ENCODE measurements at places on chromosomes 4 and X.
A peak's percentile ranks its signal among the peaks of the same experiment; 100 is the strongest.

DNA sequence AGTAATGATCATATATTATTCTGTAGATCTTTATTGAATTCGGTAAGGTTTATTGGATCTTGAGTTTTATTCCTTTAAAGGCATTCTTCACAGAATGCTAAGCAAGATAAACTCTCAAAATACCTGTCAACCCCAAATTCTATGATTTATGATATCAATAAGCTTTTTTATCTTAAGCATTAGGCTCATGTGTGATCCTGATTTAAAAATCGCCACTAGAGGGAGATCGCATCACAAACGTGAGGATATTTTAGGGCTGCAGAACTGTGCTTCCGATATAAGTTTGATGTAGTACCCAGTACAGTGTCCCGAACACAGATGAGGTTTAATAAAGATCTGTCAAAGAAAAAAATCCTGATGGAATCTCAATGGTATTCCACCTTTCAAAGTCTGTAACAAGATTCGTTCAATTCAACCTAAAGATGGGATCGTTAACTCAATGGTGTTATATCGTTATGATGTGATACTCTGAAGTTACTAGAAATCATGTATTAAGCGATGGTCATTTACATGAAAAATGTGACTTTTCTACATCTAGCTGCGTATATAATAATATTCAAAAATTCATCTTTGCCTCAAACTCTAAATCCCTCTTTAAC is 169.0 kb downstream of the CORIN start:
- peak; percentile 26 for DNase-seq

GRCh38 chrX:54358424-54359211 is 772 bp upstream of the WNK3 start:
- peak; percentile 65 for DNase-seq

- DNase-seq = no peak
These were observed 35.3 kb upstream of the CXCL8 start for GRCh38 chr4:73705056-73705432.

DNA sequence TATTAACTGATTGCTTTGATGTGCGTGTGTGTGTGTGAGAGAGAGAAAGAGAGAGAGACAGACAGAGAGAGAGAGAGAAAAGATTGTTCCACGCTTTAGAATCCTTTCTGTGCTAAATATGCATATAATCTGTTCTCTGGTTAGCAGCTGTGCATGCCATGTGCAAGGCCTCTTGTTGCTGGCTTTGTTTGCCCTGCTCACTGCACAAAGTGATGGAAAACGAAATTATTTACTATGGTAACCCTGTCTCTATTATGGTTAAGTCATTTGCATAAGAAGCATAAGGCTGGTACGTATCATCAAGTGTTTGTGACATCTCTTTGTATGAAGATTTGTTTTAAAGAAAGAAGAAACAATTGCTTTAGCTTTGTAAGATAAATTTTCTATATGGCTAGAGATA is 190.2 kb upstream of the POF1B start:
- no peak for DNase-seq

DNA sequence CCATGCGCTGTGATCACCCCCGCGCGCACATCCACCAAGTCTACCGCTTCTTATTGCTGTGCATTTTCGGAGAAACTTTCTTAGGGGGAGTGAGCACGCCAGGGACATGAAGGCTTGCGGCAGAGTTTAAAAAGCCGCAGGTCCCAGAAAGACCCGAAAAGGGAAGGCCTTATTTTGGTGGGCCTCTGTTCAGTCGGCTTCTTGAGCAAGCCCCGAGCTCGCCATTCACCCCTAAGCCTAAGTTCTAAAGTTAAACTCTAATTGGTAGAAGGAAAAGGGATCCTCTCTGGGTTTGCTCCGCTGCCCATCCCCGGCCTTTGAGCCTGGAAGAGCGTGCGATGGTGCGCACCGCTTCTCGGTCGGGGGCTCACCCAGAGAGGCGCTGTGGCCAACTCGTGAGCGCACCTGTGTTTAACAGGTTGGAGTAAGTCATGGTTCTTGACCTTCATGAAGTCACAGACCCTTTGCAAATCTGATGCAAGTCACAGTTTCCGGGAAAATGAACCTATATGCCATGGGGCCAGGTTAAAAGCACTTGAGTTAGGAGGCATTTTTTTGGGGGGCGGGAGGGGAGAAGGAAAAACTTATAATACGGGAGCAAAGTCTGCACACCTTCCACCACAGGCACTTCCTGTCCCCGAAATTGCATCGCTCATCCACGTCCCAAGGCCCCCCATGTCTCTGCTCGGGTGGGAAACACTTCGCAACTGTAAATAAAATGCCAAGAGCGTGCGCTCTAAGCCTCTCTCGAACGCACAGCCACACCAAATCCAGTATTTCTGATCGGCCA is 1.9 kb downstream of the PHOX2B start:
- DNase-seq = no peak

DNA sequence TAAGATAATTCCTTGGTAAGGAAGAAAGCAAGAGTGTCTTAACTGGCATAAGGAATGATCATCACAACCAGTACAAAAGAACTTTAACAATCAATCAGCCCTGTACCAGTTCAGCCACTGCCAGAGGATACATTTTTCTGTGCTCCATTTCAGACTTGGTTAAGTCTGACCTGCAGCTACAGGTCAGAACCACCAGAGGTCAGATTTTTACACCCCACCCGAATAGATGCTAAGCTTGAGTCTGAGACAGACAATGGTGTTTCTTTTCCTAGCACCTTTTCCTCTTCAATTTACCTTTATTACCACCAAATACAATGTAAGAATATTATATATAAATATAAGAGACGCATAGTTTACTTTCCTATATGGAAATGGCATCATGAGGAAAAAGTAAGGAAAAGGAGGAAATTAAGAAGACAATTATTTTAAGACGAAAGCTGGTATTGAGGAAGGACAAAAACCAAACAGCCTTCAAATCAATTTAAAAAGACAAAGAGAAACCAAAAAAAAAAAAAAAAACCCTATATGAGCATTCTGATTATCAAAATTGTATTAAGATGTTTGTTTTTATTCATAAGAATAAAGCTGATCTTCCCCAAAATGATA is 215.3 kb upstream of the TTC29 start:
- peak; percentile 57 for DNase-seq

- DNase-seq = no peak
These were observed 34.0 kb upstream of the TSPAN5 start for GRCh38 chr4:98692411-98692810.

- peak; percentile 33 for DNase-seq
These were observed 40.5 kb upstream of the BMP3 start for GRCh38 chr4:80989921-80990544.

DNA sequence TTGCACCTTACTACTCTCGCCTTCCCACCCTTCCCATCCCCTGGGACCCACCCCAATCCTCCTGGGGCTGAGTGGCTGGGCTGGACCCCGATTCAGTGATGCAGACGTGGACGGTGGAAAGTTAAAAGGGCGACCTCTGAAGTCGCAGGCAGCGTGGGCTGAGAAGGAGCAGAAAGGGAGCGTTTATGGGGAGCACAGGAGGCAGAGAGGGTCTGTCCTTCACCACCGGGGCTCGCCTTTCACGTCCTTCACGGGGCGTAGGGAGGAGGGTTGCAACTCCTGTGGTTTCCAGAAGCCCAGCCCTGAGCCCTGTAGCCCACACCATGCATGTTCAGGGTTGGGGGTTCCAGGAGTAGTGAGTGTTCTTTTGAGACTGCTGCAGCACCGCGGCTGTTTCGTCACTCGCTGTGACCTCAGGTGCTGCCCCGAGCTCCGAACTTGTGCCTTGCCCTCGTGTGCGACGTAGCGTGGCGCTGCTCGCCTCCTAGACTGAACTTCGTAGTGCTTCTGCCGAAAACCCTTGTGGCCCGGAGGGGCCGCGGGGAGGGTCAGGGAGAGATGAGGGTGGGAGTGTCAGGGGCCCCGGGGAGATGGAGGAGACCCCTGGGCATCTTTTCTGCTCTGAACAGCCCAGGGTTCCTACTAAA is 1.6 kb downstream of the NHS start:
- DNase-seq = peak; percentile 8

GRCh38 chrX:46687619-46688018 is 71.3 kb downstream of the SLC9A7 start:
- DNase-seq = no peak

DNA sequence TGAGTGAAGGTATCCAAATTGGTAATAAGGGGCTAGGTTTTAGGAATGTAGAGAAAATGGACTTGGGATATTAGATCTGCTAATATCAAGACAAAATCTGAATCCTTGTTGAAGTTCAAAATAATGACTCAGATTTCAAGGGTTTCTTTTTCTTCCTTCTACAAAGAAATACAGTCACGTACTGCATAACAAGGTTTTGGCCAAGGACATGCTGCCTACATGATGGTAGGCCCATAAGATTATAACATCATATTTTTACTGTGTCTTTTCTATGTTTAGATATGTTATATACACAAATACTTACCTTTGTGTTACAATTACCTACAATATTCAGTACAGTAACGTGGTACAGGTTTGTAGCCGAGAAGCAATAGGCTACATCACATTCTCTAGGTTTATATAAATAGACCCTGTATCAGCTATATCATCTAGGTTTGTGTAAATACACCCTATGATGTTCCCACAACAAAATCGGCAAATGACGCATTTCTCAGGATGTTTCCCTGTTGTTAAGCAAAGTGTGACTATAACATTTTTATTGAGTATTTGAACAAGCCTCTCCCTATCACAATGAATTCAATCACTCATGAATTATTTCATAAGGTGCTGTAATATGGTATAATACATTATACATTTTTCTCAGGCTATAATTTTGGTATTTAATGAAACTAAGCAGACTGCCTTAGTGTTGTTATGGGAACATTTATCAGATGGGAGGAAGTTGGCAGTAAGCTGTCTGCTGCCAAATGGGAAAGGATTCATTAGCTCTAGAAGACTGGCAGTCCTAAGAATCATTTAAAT is 186.3 kb downstream of the PPP3CA start:
- DNase-seq = no peak
